ENCODE measurements at places on chromosomes 2 and 18.

DNA sequence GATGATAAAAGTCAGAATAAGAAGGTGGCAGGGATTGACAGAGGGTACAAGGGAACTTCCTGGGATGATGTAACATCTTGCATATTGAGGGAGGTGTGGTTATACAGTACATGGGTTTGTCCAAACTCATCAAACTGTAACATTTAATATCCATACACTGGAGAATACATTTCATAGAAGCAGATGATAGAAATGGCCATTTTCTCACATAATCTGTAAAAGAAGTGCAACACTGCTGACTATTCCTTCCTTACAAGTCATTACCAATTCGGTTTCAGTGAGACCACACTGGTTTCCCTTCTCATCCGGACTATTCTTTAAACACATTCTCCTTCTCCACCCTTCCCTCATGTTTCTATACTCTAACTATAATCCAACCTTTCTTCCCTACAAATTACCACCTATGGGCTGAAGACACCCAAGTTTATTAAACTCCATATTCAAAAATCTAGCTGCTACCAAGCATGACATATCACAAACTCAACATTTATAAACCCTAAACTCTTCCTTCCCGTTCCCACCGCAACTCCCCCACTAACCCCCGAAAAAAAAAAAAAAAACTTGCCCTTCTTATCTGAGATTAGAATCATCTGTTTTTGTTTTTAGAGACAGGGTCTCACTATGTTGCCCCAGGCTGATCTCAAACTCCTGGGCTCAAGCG lies 1.6 kb downstream of the COX7A2L start:
- DNase-seq, result no peak

DNA sequence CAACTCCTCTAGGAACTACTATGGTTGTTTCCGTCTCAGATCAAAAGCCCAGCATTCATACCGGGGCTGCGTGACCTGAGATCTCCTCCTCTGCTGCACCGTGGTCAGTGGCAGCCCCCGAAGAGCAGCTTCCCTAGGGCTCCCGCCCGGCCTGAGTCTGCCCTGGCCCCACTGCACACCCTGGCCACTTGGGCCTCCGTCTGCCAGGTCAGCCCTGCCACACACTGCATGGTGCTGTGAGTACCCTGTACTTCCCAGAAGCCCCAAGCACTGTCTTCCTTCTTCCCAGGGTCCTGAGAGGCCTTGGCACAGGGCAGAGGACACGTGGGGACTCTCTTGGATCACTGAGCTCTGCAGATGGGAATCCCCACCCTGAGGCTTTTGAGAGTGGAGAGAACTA lies 81.5 kb upstream of the GPC1 start:
- DNase-seq, result no peak

- no peak for DNase-seq
These were observed 67.6 kb downstream of the NEURL3 start for GRCh38 chr2:96437512-96437911.

GRCh38 chr2:55894720-55895119 lies 28.9 kb downstream of the EFEMP1 start:
- DNase-seq, result no peak

DNA sequence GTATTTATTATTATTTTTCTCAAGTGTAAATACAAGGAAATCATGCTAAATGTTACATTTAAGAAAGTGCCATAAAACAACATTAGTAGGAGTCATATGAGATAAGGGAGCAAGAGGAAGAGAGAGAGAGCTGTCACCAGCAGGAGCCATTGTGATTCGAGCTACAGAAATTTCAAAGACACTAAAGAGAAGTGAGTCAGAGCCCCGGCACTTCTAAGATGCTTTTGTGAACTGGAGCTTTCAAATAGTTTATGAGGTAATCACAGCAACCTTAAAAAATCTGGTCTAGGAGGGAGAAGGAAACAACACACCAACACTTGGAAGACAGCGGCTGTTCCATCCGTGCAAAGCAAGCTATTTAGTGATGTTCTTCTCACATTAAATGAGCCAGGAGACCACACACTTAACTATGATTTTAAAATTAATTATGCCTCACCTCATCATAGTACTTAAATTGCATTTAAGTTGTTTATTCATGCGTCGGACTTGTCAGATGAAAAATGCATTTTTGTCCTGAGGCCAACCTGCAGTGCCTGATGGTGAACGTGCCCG lies 382.7 kb upstream of the SALL3 start:
- no peak for DNase-seq

DNA sequence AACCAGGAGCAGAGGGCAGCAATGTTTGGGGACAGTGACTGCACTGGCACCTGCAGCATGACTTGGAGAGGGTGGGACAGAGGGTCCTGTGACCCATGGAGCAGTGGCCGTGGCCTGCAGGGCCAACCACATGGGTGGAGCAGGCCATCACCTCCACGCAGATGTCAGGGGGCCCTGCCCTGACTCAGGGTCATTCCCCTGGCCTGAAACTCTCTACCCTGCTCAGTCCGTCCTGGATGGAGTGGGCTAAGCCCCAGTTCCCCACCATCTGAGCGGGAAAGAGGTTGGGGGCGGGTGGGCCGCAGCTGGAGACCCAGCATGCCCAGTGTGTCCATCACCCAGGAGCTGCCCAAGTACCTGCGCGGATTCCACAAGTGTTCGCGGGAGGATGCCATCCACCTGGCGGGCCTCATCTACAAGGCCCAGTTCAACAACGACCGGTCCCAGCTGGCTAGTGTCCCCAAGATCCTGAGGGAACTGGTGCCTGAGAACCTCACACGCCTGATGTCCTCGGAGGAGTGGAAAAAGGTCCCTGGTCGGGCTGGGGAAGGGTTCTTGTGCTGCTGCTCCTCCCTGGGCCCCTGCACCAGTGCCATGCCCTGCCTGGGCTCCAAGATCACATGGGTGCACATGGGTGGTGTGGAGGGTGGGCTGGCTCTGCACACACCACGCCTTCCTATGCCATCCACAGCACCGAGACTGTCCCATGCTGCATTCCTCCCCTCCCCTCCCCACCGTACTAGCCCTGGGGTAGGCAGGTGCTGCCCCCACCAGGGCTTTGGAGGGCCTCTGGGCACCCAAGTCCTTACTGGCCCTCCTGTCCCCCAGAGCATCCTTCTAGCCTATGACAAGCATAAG lies 10.3 kb upstream of the GPR17 start:
- DNase-seq, result no peak

GRCh38 chr18:59419386-59419785 lies 60.3 kb upstream of the LMAN1 start:
- DNase-seq, result no peak

DNA sequence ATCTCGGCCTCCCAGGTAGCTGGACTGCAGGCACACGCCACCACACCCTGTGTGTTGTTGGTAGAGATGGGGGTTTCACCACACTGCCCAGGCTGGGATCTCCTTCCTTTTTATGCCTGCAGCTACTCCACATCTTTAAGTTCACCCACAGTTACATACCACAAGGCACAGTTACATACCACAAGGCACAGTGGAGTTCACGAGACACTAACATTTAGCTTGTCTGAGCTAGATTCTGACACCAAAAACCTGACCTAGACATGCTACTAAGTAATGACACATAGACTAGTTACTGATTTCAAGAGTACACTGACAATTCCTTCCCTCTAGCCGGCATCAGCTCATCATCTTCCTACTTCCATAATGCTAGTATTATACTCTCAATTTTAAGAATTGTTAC lies 4.3 kb downstream of the POLR2D start:
- no peak for DNase-seq

- DNase-seq, result no peak
These were observed 7.7 kb upstream of the YWHAQ start for GRCh38 chr2:9638532-9638931.

Data from activated gamma-delta T cell treated with Interleukin-2 at 50 U/mL for 16 hours (primary cell).